ENCODE measurements at places on chromosomes 2 and 18.

DNA sequence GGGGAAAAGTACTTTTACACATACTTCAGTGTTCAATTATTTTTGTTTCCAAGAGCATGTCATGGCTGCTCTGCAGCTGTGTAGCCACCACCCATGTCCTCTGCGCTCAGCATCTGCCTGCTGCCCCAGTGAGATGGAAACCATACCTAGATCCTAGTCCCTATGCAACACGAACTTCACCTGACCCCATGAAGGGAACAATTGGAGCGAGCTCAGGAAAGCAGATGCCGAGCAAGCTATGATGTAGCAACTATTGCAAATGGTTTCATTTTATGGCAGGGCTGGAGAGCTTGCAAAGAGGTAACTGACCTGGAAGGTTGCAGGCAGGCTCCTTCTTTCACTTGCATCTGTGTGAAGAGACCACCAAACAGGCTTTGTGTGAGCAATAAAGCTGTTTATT is 1.3 kb upstream of the CCDC141 start:
- no peak for DNase-seq

DNA sequence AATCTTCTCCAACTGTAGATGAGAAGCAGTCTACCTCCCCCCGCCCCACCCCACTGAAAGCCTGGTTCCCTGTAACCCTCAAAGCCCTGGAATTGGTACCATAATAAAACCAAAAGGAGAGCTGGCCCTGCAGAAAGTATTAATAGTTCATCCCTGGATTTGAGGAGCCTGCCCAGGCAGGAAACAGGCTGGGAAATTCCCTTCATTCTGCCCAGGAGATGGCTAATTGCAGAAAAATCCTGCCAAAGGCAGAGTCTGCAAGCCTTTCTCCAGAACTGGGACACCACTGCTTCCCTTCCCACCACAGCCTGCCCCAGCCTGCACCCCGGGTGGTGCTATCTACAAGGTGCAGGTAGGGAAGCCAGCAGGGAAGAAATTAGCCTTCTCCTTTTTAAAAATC is 16.3 kb downstream of the GKN2 start:
- no peak for DNase-seq

DNA sequence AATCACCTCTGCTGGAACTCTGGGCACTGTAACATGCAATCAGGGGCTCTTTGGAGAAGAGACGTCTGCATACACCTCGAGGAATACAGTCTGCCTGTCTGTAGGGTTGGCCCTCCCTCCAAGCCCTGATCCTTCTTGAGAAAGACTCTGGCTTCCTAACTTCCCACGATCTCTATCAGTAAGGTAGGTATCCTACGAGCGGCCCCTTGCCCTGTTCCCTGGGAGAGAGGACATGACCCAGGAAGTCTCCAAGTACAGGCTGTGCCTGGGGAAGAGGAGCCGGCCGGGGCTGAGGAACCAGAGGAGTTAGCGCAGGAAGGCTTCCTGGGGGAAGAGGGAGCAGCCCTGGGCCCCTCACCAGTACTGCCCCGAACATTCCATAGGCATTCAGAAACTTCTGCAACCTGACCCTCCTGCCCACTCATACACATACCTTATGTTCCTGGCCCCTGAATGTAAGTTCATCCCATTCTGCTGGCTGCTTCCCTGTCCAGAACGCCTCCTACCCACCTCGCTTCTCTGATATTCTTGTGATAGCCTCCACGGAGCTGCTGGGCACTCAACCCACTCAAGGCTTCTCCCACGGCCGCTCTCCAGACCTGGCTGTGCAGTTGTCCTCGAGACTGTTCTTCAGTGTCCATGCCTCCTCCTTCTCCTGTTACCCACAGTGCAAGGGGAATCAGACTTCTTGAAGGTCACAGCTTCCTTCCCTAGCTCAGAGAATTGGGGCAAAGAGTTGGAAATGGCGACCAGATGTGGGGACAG is 116.1 kb downstream of the CYP26B1 start:
- no peak for DNase-seq

DNA sequence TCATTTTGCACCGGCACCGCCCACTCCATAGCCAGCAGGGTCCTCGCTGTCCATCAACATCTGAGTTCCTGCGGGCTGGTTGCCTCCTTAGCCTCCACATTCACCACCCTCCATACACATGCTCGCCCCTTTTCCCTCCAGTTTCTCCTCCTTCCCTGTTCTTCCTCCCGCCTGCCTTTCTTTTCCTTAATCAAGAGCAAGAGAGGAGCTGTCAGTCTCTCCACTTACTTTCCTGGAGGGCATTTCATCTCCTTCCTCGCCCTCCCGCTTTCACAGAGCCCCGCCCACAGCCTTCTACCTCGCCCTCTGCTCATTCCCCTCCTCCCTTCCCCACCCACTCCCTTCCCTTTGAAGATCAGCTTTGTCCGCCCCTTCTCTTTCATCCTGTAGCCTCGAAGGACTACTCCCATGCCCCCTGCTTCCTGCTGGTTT is 13.8 kb upstream of the ZBTB7C start:
- DNase-seq = no peak

DNA sequence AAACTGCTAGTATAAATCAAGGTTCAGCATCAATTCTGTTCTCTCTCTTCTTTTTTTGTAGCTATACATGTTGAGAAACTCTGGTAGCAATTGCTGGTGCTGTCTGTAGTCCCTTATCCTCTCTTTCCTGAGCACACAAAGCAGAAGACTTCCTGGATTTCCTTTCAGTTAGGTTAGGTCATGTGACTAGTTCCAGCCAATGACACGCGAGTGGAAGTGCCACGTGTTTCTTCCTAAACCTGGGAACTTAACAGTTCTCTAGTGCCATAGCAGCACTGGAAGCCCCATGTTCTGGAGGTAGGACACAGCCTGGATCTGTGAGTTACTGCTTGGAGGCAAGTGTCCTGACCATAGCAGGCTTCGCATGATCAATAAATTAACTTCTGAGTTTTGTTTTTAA is 125.9 kb downstream of the PLA2R1 start:
- no peak for DNase-seq

GRCh38 chr18:77255426-77256105 is 5.9 kb downstream of the GALR1 start:
- DNase-seq = peak; percentile 76

DNA sequence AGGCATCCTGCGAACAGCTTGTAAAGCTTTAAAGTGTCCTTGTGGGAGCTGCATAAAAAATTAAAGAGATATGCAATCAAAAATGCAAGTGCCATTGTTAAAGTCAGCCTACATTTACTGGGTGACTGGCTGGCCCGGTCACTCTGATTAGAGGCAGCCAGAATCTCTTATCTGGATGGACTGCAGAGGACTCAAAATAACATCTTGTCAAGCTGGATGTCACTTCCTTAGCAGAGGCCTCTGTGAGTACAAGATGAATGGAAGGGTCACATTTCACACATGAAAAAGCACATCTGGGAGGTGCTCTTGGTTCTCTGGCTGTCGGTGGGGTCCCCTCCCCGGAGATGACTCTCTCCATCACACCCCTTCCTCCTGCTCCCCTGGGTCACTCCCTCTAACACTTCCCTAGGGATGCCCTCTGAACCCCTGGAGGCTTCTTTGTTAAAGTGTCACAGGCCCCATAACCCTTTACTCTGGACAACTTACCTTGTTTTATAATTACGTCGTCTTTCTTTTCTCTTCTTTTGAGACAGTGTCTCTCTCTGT is 122.1 kb downstream of the SH3BP4 start:
- DNase-seq = no peak

- DNase-seq = no peak
These were observed 535.5 kb upstream of the ID2 start for GRCh38 chr2:8146132-8147005.

- no peak for DNase-seq
These were observed 1444.9 kb downstream of the DPP10 start for GRCh38 chr2:115887209-115887776.

DNA sequence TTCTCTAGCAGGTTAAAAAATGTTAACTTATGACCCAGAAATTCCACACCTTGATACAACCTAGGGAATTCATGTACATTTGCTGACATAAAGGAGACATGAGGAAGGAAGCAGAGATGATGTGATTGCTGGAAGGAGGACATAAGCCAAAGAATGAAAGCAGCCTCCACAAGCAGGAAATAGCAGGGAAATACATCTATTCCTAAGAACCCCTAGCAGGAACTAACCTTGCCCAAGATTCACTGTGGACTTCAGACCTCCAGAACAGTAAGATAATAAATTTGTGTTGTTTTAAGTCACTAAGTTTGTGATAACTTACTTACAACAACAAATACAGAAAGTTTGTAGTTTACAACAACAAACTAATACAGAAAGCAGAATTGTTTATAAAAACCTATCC is 4.6 kb upstream of the DSG4 start:
- DNase-seq = no peak

- no peak for DNase-seq
These were observed 101.9 kb downstream of the ACTR2 start for GRCh38 chr2:65329525-65329924.

DNA sequence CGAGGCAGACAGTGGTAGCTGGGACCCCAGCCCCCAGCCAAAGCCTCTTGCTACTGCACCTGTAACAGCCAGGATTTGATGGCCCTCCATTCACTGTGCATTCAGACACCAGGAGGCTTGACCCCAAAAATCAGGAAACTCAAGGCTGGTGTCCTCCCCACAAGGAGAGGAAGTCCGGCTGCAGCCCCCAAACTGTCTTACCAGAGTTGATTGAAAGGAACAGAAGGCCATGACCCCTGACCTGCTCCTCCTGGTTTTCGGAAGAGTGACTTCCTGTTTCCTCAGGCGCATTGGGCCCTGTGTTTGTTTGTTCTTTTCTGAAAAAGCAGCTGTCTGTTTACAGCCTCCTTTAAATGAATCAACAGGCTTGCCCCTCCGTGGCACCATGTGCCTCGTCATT is 111.6 kb downstream of the RNF144A start:
- no peak for DNase-seq

DNA sequence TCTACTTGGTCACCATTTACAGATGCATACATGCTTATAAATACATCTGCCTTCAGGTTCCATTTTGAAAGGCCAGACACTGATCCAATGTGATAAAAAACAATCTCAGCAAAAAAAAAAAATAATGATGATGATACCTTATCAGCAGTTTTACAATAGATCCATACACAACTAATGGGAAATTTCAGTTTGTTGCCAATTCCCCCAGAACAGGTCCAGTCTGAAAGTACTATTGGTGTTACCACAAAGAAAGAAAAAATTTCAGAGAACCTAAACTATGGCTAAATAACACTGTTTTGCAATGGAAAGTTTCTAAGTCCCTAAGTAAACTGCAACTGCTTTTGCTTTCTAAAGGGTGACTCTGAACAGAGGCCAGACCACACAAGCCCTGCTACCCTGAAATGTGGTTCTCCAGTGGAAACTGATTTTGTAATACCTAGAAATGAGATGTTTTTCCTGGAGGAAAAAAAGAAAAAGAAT is 54.1 kb downstream of the LPIN2 start:
- no peak for DNase-seq

GRCh38 chr18:2589345-2590068 is 18.1 kb downstream of the NDC80 start:
- no peak for DNase-seq

GRCh38 chr18:59917422-59917821 is 17.6 kb downstream of the PMAIP1 start:
- no peak for DNase-seq

- DNase-seq = no peak
These were observed 17.7 kb downstream of the FIGN start for GRCh38 chr2:163717993-163718680.

GRCh38 chr18:11411048-11411447 is 198.3 kb upstream of the SLC35G4 start:
- no peak for DNase-seq

DNA sequence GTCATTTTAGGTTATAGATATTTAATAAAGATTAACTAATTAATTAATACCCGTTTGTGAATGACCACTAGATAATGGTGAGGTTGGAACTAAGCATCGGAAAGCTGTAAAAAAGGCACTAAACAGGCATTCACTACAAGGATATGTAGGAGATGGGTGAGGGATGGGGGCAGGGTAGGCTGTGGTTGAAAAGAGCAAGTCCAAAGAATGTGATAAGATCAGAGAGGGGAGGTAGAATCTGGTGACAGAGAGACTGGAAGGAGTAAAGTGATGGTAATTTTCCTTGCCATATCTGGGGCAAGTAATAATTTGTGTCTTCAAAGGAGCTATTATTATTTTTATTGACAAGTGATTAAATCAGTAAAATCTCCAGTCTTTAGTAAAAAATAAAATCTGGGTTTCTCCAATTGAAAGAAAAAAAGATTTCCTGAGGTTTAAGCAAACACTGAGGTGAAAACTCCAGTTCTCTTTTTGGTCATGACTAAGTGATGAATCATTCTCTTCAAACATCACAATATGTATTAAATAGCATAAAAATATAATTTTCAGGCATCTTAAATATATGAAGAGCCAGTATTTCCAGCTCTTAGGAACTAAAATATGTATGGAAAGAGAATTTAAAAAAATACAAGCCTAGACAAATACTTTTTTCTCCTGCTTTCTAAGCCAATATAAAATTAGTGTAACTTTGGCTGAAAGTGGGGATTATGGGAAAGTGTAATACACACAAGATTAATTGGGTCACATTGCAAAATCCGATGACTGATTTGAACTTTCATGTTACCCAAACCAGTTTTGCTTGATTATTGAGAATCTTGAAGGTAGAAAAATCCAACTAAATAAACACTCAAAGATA is 259.1 kb upstream of the RBMS1 start:
- DNase-seq = no peak

GRCh38 chr2:154452471-154452870 is 246.0 kb upstream of the KCNJ3 start:
- no peak for DNase-seq

DNA sequence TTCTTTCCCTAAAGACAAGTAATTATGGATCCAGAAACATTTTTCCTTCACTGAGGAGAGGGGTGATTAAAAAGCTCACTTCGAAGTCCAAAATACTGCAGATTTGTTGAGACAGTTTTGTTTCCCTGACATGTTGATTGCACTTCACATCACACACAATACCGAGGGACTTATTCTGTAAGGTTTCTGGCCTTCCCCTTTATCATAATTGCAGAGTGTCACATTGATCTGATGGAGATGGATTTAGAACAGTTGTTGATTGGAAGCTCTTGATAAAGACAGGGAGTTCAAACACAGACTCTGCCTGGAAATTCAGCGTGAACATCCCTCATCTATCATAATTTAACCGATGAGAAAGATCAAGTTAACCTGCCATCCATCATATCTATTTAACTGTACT is 163.6 kb downstream of the PTPRM start:
- DNase-seq = no peak

- no peak for DNase-seq
These were observed 105.9 kb upstream of the RMDN2 start for GRCh38 chr2:37819186-37819585.

GRCh38 chr2:30472326-30472725 is 25.3 kb downstream of the LCLAT1 start:
- no peak for DNase-seq

DNA sequence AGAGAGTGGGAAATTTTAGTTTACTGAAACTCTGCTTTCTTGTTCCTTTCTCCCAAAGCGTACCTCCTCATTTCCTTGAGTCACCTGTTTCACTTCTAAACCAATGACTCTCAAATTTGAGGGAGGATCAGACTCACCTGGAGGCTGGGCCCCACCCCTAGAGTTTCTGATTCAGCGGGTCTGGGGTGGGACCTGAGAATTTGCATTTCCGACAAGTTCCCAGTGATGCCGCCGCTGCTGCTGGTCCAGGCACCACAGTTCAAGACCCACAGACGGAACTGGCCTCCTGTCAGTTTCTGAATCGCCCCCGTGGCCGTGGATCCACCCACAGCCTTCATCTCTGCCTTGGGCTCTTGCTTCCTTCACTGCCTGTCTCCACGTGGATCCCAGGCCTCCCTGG is 44.9 kb upstream of the PELI1 start:
- DNase-seq = no peak
